ENCODE measurements at places on chromosomes 13 and 19.

DNA sequence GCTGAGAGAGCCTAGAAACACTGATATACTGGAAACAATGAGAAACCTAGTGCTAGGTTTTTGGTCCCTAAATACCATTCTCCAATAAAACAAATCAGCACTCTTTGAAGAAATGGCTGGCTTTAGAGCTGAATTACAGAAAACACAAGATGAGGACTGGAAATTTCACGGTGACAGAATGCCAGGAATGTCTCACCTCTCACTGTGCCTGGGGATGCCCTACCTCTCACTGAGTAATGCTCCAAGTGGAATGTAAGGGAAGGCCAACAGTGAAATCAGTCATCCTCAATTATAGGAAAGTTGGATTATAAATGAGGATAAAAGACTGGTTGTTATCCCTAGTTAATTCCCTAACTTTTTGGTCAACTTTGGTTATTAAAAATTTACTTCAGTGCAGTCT lies 259.0 kb downstream of the NALCN start:
- DNase-seq, result no peak

GRCh38 chr13:106786006-106786563 lies 218.1 kb upstream of the ARGLU1 start:
- no peak for DNase-seq

DNA sequence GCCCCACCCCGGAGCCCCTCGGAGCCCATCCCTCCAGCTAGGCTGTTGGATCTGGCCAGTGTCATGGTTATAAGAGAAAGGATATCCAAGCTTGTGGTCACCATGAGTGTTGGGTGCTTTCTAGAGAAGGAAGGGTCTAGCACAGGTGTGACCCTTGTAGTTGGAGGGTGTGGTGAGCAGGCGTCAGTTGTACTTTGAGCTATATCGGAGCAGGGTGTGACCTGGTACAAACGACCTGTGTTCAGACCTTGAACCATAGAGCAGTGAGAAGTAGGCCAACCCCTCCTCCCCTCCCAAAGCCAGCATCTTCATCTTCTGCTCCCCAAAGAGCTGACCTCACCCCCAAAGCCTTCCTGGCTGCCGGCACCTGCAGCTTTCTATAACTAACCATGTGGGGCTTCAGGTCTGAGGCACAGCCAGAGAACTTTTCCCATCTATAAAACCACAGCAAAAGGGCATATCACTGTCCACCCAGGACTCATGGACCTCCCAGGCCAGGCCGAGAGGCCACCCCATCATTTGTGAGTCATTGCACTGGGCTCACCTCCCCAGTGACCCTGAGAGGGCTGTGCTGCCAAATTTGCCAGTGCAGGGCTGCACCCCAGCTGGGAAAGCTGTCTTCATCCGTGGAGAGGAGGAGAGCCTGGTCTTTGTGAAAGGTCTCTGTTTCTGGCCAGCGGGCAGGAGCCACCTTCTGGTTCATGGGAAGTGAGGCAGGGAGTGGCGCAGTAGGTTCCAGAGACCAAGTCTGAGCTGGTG lies 14.2 kb downstream of the RAB8A start:
- no peak for DNase-seq

DNA sequence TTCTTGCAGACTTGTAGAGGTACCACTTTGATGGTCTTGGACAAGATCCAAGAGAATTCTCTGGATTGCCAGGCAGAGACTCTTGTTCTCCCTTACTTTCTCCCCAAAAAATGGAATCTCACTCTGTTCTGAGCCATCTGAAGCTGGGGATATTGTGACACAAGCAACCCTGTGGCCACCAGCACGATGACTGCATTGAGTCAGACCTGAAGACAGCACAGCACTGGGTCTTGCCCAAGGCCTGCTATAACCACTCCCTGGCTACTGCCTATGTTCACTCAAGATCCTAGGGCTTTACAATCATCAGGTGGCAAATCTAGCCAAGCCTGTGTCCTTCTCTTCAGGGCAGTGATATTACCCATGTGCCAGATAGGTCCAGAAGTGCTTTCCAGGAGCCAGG lies 202.5 kb upstream of the SERP2 start:
- no peak for DNase-seq

DNA sequence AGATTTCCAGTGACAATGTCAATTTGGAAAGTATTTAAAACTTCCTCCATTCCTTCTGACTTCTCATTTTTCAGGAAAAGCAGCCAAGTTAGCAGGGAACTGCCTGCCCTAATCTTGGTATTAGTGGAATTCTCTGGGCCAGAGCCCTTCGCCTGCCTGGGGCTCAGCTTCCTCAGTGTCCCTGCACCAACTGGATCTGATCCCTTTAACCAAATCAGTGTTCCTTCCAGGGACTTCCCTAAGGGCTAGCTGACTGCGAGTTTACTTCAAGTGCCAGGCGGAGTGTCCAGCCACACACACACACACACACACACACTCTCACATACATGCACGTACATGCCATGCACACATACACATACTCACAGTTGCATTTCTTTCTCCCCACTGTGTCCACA lies 20.0 kb downstream of the RAB20 start:
- no peak for DNase-seq

DNA sequence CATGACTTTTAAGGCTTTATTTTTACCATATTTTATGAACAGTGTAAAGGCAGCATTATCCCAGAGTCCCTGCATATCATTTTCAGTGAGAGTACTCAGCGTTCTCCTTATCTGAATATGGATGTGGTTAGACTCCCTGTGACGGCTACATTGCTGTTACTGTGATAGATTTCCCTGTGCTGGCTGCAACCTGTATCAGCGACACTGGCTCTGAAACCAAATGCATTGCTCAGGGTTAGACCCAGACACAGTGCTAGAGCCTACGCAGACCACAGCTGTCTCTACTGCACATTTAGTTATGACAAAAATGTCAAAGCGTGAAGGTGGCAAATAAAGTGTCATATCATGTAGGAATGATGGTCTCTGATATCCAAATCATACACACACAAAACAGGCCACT lies 138.0 kb downstream of the ENOX1 start:
- DNase-seq, result no peak

DNA sequence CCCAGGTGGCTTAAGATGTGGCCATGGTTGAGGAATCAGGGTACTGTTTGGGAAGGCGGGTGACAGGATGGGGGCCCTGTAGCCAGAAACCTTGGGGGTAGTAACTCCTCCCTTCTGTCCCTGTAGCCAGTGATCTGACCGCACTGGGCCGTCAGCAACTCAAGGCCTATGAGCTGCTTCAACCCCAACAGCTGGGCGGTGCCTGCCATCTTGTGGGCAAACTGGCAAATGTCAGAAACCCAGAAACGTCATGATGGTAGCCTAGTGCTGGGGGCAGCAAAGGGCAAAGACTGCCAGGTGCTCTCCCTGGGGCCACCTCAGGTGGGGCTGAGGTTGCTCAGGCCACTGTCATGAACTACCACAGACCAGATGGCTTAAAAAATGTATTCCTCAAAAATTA lies 3.5 kb downstream of the COPE start:
- DNase-seq, result no peak

DNA sequence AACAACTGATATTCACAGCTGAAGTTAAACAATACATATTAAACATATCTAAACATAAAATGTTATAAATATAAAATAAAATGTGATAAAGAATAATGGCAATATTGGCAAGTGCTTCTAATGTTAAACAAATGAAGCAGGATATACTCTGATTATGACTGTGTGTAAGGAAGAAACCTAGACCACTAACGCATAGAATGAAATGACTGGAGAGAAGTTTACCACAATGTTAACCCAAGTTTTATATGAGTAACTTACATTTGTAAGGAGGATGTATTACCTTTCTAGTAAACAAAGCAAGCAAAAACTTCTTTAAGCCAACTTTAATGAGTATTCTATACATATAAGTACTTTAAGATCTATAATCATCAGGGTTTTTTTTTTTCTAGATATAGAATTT lies 43.0 kb downstream of the RB1 start:
- DNase-seq, result no peak

DNA sequence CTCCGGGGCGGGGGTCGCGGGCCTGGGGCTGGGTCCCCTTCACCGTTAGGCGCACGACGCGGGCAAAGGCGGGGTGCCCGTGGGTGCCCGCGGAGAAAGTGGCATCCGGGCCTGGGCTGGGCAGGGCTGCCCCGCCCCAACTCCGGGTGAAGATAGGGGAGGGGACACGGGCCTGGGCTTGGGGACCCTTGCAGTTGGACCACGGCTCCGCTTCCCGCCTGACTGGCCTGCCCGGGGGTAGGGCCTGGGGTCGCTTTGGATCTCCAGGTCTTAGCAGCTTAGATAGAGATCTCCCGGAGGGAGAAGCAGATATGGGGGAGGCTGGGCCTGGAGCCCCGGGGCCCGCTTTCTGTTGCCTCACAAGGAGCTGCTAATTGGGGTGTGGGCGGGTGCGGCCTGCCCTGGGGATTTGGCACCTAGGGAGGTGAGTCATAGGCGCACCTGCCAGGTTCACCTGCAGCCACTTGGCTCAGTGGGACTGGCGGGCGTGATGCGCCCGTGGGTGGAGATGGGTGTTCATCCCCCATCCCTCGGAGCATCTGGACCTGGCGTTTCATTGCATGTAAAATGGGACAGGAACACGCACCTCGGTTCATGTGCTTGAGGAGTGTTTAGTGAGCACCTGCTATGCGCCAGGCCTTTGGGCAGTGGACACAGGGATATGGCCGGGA lies 585 bp downstream of the MAP1S start:
- no peak for DNase-seq

DNA sequence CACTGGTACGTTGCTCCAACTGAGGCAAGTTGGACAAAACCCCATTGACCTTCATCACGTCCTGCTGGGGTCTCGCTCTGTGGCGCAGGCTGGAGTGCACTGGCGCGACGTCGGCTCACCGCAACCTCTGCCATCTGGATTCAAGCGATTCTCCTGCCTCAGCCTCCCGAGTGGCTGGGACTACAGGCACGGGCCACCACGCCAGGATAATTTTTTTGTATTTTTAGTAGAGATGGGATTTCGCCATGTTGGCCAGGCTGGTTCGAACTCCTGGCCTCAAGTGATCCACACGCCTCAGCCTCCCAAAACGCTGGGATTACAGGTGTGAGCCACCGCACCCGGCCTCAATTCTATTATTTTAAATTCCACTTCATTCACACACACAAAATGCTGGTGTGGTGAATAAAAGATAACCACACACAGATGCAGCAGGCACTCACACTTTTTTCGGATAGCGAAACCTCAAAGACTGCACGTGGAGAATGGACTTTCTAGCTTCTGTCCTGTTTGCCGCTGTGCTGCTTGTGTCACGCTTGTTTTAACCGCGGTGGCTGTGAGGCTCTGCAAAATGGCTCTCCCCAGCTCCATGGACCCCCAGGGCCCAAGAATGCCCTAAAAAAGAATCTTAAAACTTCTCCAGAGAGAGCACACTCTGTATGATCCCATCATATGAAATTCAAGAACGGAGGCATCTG lies 58.4 kb downstream of the COL4A1 start:
- no peak for DNase-seq

DNA sequence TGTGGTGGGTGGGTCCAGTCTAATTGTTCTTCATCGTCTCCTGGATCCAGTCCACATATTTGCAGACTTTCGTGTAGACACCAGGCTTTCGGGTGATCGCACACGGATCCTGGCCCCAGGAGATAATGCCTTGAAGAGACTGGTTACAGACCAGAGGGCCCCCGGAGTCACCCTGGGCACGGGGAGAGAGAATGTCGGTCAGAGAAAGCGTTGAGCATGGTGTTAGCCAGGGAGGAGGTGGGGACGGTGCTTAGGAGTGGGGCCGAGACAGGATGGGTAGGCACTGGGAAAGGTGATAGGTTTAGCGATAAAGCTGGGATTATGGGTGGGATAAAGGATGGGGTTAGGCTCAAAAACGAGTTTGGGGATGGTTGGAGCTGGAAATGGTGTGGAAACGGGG lies 3.0 kb upstream of the KLK10 start:
- DNase-seq, result no peak

GRCh38 chr19:33430674-33431277 lies 57.3 kb downstream of the CEBPG start:
- no peak for DNase-seq

- DNase-seq, result no peak
Measured at GRCh38 chr19:54684527-54684926, 21.7 kb downstream of the LILRB4 start.

DNA sequence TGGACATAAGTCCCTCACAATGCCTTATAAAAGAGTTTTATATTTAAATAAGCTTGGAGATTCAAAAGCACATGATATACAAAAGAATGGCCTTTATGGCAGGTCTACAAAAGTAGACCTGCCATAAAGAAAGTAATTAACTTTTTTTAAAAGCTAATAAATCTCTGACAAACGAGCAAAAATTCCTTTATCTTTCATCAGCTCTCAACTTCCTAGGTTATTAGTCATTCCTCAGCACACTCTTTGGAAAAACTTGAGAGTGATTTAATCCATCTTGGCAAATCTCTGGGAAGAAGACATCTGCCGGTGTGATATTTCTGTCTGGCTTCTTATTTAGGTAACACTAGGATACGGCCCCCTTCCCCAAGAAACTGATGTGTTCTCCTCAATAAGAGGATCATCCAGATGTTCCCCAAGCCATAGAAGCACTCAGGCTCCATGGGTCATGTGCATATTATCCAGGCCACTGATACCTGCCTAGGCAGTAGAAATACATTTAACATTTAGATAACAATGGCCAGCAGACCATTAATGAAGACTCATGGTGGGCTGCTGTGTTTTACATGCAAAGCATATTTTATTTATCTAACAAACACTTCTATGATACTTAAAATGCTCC lies 372.7 kb downstream of the LIG4 start:
- no peak for DNase-seq

DNA sequence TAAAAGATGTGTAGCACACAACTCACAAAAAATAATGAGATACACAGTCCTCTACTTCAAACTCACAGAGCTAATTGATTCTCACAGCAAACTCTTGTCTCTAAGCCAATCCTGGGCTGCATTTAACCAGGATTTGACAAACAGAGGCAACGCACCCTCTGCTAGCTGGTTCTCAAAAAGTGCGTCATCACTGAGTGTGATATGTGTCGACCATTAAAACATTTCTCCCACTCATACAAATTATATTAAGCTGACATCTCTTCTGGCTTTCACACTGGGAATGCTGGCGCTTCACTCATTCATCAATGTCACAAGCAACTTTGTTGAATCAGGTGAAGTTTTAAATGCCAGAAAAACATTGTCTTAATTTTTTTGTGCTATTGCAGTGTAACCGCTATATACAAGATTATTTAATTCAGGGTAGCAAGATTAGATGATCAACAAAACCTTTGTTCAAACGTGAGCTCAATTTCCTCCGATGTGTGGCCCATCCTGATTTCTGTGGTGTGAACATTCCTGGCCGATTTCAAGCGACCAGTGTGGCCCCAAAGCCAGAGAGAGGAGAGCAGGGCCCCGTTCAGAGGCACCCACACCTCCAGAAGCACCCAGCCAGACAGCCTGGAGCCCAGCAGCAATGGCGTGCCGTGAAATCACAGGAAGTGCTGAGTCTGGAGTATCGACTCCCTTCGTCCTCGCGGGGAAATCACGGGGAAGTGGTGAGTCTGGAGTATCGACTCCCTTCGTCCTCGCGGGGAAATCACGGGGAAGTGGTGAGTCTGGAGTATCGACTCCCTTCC lies 49.4 kb downstream of the RASA3 start:
- no peak for DNase-seq
